ENCODE measurements at places on chromosomes 6 and 20. TPM values are rescaled to one million over a fixed set of nuclear protein-coding genes. Genes with fewer than 3 reads are reported as not detected.

The L3MBTL1 gene
- total RNA-seq = 6.1 TPM

The SLC17A2 gene
- not detected for total RNA-seq

DNA sequence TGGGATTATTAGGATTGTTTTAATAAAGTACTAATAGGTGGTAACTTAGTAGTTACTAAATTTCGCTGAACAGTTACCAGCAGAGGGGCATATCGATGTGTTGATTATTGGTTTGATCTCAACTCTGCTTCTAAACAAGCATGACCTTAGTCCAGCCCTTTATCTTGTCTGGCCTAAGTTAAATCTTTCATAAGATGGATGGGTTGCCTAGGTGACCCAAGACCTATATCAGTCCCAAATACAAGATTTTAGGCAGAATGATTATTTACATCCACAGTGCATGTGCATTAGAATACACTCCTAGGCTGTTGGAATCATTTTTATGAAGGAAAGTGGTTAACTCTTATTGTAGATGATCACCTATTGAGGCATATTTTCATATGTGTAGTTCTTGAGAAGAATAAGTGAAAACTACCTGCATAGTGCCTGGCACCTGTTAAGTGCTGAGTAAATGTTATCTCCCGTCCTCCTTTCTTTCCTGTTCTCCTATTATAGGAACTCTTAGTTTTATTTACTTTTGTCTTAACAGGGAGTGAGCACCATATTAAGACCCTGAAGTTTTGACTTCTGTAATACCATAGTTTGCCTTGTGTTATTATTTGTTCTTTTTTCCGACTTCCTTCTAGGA lies 1.1 kb downstream of the HSF2 start:
- H3K27me3 ChIP-seq = no peaks in the 10 kb centered on the region
- peaks cover 11% of the 10 kb centered on the region for H3K4me1 ChIP-seq
- peaks cover 9% of the 10 kb centered on the region for H3K36me3 ChIP-seq
- H3K4me3 ChIP-seq = peak overlapping the region; percentile 89

DNA sequence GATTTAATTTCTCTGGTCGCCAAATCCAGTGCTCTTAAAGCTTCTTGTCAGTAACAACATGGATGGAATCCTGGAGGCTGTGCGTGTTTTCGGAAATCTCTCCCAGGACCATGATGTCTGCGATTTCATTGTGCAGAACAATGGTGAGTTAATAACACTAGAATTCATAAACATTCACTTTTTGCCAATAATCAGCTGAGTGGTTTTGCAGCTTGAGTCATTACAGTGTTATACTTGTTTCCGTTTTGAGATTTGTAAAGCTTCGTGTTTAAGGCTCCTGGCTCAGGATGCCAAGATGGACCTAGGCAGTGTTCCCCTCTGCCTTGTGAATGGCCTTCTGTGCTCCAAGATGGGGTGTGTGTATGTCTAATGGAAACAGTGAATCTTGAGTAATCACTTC lies 113.8 kb downstream of the ARMC2 start:
- peaks cover 28% of the 10 kb centered on the region for H3K27me3 ChIP-seq
- no peak overlapping the region for H3K27ac ChIP-seq
- no peaks in the 10 kb centered on the region for H3K36me3 ChIP-seq
- DNase-seq = no peak
- H3K4me1 ChIP-seq = no peaks in the 10 kb centered on the region

DNA sequence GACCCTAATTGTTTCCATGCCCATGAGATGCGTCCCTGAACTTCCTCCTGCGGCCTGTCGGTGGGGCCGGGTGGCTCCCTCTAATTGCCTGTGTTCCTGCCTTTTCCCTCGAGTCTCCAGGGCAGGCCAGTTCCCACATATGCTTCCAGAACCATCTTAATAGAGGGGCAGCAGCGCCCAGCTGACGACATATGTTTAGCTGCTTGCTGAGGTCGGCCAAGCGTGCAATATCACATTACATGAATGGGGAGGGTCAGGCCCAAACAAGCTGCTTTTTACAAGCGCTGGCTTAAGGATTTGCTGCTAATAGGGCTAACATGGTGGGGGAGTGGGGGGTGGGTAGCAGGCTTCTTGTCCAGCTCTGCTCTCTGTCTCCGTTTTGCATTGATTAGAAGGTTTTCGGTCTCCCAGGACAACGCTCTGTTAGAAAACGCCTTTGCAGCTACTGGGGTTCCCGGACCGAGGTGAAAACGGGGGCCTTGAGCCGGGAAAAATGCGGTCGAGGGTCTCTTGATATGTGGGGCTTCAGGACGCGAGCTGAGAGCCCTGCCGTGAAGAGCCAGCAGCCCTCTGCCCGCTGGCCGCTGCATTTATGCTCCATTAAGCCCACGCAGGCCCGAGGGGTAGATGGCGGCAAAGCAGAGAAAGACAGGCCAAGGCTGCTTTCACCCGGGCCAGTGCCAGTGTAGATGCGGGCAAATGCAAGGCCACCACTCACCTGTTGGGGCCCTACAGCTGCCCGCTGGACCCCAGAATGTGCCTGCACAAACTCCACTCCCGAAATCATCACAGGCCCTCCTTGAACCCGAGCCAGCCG lies 308.5 kb downstream of the BMP7 start:
- H3K4me3 ChIP-seq = no peak overlapping the region
- H3K36me3 ChIP-seq = no peaks in the 10 kb centered on the region
- H3K27ac ChIP-seq = no peak overlapping the region
- DNase-seq = no peak

GRCh38 chr20:63451821-63452220 lies 20.6 kb downstream of the KCNQ2 start:
- no peaks in the 10 kb centered on the region for H3K36me3 ChIP-seq
- DNase-seq = no peak
- no peak overlapping the region for H3K4me3 ChIP-seq
- H3K27ac ChIP-seq = no peak overlapping the region

GRCh38 chr20:37534401-37535157 lies 6.9 kb upstream of the BLCAP start:
- H3K4me3 ChIP-seq = no peak overlapping the region
- no peaks in the 10 kb centered on the region for H3K36me3 ChIP-seq
- peak; percentile 49 for DNase-seq
- H3K4me1 ChIP-seq = peaks cover 2% of the 10 kb centered on the region
- no peaks in the 10 kb centered on the region for H3K27me3 ChIP-seq

GRCh38 chr6:144150710-144151657 lies 667 bp downstream of the STX11 start:
- peak overlapping the region; percentile 51 for H3K4me3 ChIP-seq
- peaks cover 17% of the 10 kb centered on the region for H3K27me3 ChIP-seq
- H3K36me3 ChIP-seq = no peaks in the 10 kb centered on the region
- no peak overlapping the region for H3K27ac ChIP-seq

The CITED2 gene
- total RNA-seq = 86.1 TPM

DNA sequence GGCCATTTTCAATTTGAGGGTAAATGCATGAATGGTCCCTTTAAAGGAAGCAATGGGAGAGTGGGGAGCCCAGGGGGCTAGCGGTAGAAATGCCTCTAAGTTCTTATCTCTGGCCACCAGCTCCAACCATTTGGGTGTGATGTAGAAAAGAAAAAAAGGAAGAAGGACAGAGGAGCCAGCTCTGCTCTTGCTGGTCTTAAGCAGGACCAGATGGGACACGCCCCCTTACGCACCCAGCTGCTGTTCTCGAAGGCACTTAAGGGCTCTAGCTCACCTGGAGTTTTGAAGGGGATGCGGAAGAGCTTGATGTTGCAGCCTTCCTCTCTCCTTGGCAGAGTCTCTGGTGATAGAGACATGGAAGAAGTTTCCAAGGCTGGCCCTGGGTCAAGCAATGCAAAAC lies 59.5 kb upstream of the RNF144B start:
- no peaks in the 10 kb centered on the region for H3K27me3 ChIP-seq
- H3K4me3 ChIP-seq = no peak overlapping the region

- no peak overlapping the region for H3K27ac ChIP-seq
- H3K27me3 ChIP-seq = peaks cover 13% of the 10 kb centered on the region
- no peaks in the 10 kb centered on the region for H3K36me3 ChIP-seq
- H3K4me1 ChIP-seq = no peaks in the 10 kb centered on the region
- DNase-seq = no peak
- H3K4me3 ChIP-seq = no peak overlapping the region
These were observed 11.9 kb upstream of the TGM3 start for GRCh38 chr20:2283706-2284423.

GRCh38 chr6:167917551-167918154 lies 79.8 kb upstream of the KIF25 start:
- no peak for DNase-seq
- H3K36me3 ChIP-seq = peaks cover 96% of the 10 kb centered on the region
- H3K27ac ChIP-seq = no peak overlapping the region
- H3K4me1 ChIP-seq = no peaks in the 10 kb centered on the region
- no peak overlapping the region for H3K4me3 ChIP-seq
- H3K27me3 ChIP-seq = no peaks in the 10 kb centered on the region

DNA sequence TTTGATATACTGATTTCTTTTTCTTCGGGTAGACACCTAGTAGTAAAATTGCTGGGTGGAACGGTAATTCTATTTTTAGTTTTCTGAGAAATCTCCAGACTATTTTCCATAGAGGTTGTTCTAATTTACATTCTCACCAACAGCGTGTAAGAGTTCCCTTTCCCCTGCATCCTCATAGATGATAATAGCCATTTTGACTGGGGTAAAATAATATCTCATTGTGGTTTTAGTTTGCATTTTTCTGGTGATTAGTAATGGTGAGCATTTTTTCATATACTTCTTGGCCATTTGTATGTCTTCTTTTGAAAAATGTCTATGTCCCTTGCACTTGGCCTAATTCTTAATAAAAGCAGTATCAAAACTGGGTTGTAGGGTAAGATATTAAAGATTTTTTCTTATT lies 148.9 kb upstream of the SIM1 start:
- H3K27me3 ChIP-seq = no peaks in the 10 kb centered on the region
- no peak overlapping the region for H3K4me3 ChIP-seq
- no peaks in the 10 kb centered on the region for H3K4me1 ChIP-seq

The SAMD3 gene
- 0.29 TPM for total RNA-seq

- DNase-seq = no peak
- no peak overlapping the region for H3K4me3 ChIP-seq
- no peaks in the 10 kb centered on the region for H3K27me3 ChIP-seq
- H3K36me3 ChIP-seq = no peaks in the 10 kb centered on the region
These were observed 2.1 kb downstream of the GABRR2 start for GRCh38 chr6:89313006-89313405.

The GSTA1 gene
- total RNA-seq = 0.42 TPM

GRCh38 chr6:97207383-97207782 lies 75.6 kb downstream of the MMS22L start:
- H3K4me1 ChIP-seq = no peaks in the 10 kb centered on the region
- DNase-seq = no peak
- no peak overlapping the region for H3K27ac ChIP-seq
- H3K4me3 ChIP-seq = no peak overlapping the region
- no peaks in the 10 kb centered on the region for H3K27me3 ChIP-seq

DNA sequence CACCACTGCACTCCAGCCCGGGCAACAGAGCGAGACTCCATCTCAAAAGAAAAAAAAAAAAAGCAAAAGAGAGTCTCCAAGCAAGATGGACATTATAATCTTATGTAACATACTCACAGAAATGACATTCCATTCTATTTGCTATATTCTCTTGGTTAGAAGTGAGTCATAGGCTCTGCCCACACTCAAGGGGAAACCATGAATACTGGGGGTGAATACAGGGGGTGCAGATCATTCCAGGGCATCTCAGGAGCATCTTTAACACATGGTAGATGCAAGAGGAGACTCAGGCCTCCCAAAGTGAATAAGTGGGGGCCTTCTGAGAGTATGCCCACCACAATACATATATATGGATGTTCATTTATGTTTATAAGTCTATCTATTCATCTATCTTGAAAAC lies 18.3 kb upstream of the RANBP9 start:
- H3K4me3 ChIP-seq = no peak overlapping the region
- H3K27ac ChIP-seq = no peak overlapping the region
- peaks cover 4% of the 10 kb centered on the region for H3K4me1 ChIP-seq
- no peaks in the 10 kb centered on the region for H3K36me3 ChIP-seq
- DNase-seq = no peak

- DNase-seq = no peak
- peaks cover 23% of the 10 kb centered on the region for H3K36me3 ChIP-seq
- H3K27me3 ChIP-seq = no peaks in the 10 kb centered on the region
- H3K27ac ChIP-seq = no peak overlapping the region
These were observed 2.4 kb downstream of the KIF13A start for GRCh38 chr6:17984812-17985670.

GRCh38 chr20:36712775-36713174 lies 33.1 kb downstream of the NDRG3 start:
- no peaks in the 10 kb centered on the region for H3K36me3 ChIP-seq
- no peak overlapping the region for H3K27ac ChIP-seq
- H3K4me3 ChIP-seq = no peak overlapping the region
- H3K27me3 ChIP-seq = no peaks in the 10 kb centered on the region
- no peaks in the 10 kb centered on the region for H3K4me1 ChIP-seq
- DNase-seq = no peak

DNA sequence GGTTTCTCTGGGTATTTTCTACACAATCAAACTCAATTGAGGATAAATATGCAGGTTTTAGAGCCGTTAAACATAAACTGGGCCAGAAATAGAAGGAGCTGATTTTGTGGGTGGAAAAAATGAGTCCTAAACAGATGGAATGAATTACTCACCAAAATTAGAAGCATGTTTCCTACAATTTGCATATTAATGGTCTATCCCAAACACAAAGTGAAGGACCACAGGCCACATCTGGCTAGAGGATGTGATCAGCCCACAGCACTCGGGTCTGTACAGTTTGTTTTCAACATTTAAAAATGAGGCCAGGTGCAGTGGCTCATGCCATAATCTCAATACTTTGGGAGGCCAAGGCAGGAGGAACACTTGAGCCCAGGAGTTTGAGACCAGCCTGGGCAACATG lies 296.3 kb downstream of the PREX1 start:
- DNase-seq = no peak
- no peak overlapping the region for H3K27ac ChIP-seq
- no peak overlapping the region for H3K4me3 ChIP-seq
- H3K27me3 ChIP-seq = no peaks in the 10 kb centered on the region

DNA sequence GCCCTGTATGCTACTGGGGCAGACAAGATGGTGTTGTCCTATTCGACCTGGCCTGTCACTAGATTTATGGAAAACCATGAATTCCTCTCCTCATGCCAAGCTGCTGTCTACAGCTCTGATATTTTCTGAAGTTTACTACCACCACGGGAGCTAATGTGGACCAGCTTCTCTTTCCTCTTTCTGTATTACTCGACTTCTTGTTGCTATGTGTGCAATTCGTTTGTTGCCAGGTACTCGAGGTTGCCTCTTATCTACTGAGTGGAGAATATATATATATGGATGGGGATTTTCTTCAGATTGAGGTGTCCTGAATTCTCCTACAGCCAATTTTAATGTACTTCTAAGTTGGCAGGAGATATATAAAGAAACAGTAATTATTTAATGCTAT lies 34.7 kb downstream of the MAN1A1 start:
- H3K4me3 ChIP-seq = no peak overlapping the region
- peaks cover 56% of the 10 kb centered on the region for H3K36me3 ChIP-seq
